ENCODE measurements at places on chromosomes 11 and 22.

DNA sequence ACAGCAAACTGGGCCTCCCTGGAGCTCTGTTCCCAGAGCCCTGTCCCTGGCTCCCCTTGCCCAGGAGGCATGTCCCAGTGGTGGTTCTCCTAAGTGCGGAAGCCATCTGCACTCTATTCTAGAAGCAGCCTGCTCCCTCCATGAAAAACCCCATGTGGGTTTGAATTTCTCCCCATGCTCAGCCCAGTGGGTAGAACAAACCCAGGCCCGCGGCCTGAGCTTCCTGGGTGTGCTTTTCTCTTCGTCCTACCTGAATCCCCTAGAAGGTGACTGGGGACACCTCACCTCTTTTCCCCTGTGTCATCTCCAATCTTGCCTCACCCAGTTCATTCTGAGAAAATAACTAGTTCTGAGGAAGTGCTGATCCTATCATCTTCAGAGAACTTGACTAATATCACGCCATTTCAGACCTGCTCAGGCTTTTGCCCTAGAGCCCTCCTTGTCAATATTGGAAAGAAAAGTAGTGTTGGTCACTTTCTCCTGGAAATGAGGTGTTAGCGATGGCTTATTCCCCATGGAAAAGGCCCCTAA, 15.9 kb downstream of the IL10RA start:
- no peak for DNase-seq

DNA sequence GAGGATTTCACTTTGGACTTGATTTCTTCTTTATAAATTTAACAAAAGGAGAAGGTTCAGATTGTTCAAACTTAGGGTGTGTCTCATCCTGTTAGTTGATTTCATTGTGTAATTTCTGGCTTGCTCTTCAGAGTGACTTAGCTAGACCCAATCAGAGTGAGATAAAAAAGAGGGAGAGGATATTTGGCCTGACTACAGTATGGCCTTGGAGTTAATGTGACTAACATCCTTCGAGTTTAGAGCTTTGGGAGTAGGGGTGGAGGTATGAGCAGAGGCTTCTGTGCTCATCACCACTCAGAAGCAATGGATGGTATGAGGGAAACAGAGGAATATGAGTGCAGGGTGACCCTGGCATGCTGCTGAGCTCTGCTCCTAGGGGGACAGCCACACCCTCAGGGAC, 114.2 kb downstream of the ME3 start:
- DNase-seq: no peak

GRCh38 chr11:95419915-95420314, 188.9 kb upstream of the SESN3 start:
- no peak for DNase-seq

GRCh38 chr11:133408402-133408801, 123.9 kb downstream of the OPCML start:
- no peak for DNase-seq

DNA sequence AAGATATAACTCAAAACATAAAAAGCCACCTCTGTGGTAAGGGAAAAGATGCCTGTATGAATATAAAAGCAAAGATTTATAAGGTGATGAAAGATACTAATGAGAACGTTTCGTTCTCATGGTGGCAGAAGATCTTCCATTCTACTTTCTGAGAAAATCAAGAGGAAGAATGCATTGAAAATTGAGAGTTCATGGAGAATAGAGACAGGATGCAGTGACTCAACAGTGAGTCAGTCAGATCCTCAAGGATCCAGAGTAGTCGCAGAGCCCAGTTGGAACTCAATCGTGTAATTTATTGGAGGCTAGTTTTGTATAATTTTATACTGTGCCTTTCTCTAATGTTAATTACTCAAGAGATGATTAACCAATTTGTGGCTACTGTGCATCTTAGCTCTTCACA, 73.3 kb downstream of the ENTHD1 start:
- DNase-seq: no peak

GRCh38 chr22:29722587-29722986, 2.8 kb downstream of the CABP7 start:
- DNase-seq: no peak

GRCh38 chr11:61901397-61901796, 10.1 kb upstream of the FADS3 start:
- DNase-seq: no peak

- no peak for DNase-seq
Observed at GRCh38 chr11:30596832-30597231, 10.7 kb upstream of the MPPED2 start.

GRCh38 chr22:38176170-38176741, 5.4 kb downstream of the PLA2G6 start:
- DNase-seq: peak; percentile 87

DNA sequence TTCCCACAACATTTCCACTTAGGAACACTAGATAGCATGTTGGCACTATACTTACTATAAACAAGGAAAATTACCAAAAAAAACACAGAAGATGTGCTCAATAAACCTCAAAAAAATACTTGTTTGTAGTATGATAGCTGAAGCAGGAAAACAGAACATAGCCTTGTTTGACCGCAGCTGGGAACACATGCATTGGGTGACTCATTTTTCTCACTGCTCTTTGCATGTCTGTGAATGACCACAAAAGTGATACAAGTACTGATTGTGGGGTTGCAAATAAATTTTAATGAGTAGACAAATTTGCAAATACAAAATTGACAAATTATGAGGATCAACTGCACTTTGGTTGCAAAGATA, 22.8 kb upstream of the GUCY1A2 start:
- peak; percentile 84 for DNase-seq

- DNase-seq: no peak
Observed at GRCh38 chr11:28679795-28680468, 571.7 kb downstream of the METTL15 start.

DNA sequence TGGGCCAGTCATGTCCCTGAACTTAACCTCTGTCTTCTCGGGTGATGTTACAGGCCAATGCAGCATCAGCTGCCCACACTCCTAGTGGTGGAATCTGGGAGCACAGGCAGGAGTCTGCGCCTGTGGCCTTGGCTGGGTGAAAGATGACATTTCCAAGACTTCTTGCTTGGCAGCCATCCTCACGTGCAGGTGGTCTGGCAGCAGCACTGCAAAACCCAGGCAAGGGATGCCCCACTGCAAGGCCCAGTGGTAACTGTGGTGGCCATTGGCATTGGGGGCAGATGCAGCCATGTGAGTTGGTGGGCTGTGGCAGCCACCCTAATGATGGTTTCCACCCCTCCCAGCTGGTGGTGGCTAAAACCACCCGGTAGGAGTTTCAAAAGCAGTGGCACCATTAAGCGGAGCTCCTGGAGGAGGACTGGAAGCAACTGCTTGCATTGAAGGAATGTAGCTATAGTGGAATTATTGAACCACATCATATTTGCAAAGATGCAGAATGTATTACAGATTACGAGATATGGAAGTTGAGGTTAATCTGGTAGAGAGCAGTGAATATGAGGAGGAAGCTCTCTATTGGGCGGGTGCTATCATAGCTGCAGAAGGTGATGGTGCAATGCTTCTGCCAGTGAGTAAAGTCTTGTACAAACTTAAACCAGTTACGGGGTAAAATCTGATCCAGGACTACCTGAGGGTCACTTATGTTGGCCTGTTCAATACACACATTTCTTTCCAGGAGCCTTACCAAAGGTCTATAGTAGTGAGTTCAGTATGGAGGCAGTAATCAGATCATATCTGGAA, 120.7 kb upstream of the TOP3B start:
- DNase-seq: no peak

DNA sequence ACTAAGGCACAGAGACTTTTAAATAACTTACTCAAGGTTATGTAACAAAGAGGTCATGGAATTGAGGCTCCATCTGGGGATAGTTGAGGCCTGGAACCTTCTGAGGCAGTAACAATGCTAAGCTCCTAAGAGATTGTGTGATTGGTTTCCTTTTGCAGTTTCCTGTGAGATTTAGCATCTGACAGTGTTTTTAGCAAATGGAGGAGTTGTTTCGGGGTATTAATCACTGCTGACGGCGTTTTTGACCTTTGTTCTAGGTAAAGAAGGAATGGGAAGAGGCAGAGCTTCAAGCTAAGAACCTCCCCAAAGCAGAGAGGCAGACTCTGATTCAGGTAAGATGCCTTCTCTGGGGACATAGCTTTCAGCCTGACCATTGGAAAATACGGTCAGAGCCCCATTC, 32.1 kb upstream of the ST14 start:
- no peak for DNase-seq

GRCh38 chr11:30424321-30424720, 101.4 kb downstream of the ARL14EP start:
- DNase-seq: no peak

- DNase-seq: no peak
Observed at GRCh38 chr22:21590809-21591641, 23.5 kb downstream of the UBE2L3 start.

GRCh38 chr22:46798366-46799350, 36.2 kb downstream of the TBC1D22A start:
- DNase-seq: peak; percentile 63

DNA sequence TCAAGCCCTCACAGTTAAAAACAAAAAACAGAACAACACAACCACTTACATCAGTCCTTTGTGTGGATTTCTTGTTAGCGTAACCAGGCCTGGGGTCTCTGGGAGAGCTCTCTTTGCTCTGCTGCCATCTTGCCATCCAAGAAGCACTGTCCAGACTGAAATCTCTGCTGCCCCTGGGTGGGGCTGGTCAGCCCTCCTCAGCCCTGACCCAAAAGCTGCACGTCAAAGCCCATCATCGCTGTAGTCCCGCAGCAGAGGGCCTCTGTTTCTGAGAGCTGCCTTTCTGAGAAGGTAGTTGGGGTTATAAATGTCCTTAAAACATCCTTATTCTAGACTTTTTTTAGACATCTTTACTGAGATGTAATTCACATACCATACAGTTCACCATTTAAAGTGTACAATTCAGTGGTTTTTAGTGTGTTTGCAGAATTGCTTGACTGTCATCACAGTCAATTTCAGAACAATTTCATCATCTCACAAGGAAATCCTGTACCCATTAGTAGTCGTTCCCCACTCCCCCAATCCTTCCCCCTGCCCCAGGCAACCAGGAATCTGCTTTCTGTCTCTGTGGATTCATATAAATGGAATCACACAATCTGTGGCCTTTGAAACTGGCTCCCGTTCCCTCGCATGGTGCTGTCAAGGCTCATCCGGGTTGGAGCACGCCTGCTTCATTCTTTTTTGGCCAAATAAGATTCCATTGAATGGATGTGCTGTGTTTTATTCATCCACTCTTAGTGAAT, 94.9 kb downstream of the TBC1D22A start:
- DNase-seq: no peak

DNA sequence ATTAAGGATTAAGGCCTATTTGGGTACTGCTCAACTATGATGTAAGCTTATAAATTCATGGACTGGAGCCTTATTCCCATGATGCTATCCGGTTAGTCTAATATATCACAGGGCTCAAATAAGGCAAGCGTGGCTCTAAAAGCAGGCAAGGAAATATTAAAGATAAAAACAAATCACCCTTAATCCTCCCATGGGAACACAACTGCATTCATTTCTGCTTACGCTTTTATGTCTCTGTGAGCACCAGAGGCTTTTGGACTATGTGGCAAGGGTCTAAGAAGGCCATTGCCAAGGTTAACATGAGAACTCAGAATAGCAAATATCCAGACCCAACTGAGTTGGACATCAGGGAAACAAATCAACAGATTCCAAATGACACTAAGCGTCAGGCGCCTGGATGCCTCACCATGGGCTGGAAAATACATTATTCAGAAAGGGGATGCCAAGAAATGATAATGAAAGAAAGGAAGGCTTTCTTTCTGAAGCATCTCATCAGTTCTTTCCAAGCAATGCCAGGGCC, 138.1 kb downstream of the SLC1A2 start:
- no peak for DNase-seq

DNA sequence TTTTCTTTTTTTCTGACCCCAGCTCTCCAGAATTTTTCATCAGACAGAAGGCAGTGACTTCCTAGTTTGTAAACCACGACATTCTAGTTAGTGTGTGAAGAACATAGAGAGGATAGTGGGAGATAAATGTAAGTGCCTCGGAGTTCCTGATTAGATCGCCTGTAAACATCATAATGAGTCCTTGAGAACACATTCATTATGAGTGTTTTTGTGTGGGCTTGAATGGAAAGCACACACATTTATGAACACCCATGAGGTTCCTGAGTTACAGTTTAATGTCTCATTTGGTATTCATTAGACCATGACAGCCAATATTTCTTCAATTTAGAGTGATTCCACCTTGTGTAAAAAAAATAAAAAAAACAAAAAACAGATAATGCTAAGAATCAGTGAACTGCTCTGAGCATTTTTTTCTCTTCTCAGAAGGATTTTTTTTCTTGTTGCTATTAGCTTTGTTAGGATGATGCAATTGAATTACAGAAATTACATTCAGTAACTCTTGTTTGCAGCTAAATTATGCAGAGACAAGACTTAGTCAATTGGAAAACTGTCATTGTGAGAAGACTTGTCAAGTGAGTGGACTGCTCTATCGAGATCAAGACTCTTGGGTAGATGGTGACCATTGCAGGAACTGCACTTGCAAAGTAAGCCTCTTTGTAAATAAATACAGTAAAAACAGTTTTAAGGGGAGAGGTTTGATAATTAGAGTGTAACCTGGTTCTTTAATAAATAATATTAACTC, 257.6 kb downstream of the NELL1 start:
- DNase-seq: no peak

GRCh38 chr11:16184588-16184987, 171.8 kb downstream of the SOX6 start:
- no peak for DNase-seq

GRCh38 chr11:57899378-57899777, 124.3 kb upstream of the OR9Q1 start:
- no peak for DNase-seq

DNA sequence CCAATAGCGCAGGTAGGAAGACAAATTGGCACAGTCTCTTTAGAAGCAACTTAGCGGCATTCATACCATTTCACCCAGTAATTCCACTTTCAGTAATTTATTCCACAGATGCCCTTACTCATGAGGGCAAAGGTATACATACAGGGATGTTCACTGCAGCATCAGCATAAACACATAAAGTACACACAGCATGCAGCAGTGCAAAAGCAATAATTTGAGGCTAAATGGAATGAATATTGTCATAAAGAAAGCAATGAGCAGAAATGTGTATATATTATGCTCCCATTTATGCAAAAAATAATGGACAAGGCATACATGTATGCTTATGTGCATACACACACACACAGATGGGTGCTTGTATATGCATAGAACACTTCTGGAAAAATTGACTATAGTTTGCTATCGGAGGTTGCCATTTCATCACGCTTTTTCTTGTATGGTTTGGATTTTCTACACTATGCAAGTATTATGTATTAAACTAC, 50.2 kb downstream of the TECTA start:
- DNase-seq: no peak

GRCh38 chr11:66081505-66081904, 11.4 kb downstream of the PACS1 start:
- peak; percentile 90 for DNase-seq
